Glomerular endothelial cell (primary cell): ENCODE measurements at places on chromosomes 2 and 18. TPM values are rescaled to one million over a fixed set of nuclear protein-coding genes. Genes with fewer than 3 reads are reported as not detected.

The SELENOI gene
- 11.7 and 12.5 TPM in 2 replicates for total RNA-seq

The GRB14 gene
- total RNA-seq, result 1.2 and 3.2 TPM in 2 replicates

The DSG2 gene
- total RNA-seq, result 15.5 TPM in 2 replicates

The HJURP gene
- 4.3 and 7.9 TPM in 2 replicates for total RNA-seq

The CNOT11 gene
- total RNA-seq, result 39.7 and 40.5 TPM in 2 replicates

The LHCGR gene
- 0.70 TPM in 1 of 2 replicates, not detected in the other for total RNA-seq

The TXNDC2 gene
- total RNA-seq, result not detected in 2 replicates

The C2orf74 gene
- total RNA-seq, result 8.3 and 15.3 TPM in 2 replicates

The ACTR2 gene
- 161 and 190 TPM in 2 replicates for total RNA-seq

The GFPT1 gene
- total RNA-seq, result 20.4 and 24.9 TPM in 2 replicates

The SKOR2 gene
- total RNA-seq, result not detected in 2 replicates

The MITD1 gene
- 44.5 and 49.0 TPM in 2 replicates for total RNA-seq

The ASB18 gene
- not detected in 2 replicates for total RNA-seq
